ENCODE measurements at places on chromosomes 1 and 21.

- DNase-seq = no peak
Measured at GRCh38 chr1:53573931-53574330, 114.7 kb downstream of the DMRTB1 start.

- no peak for DNase-seq
Measured at GRCh38 chr1:2032737-2033136, 13.6 kb downstream of the GABRD start.

GRCh38 chr1:9400425-9401079 lies 107.9 kb downstream of the SPSB1 start:
- DNase-seq = no peak

DNA sequence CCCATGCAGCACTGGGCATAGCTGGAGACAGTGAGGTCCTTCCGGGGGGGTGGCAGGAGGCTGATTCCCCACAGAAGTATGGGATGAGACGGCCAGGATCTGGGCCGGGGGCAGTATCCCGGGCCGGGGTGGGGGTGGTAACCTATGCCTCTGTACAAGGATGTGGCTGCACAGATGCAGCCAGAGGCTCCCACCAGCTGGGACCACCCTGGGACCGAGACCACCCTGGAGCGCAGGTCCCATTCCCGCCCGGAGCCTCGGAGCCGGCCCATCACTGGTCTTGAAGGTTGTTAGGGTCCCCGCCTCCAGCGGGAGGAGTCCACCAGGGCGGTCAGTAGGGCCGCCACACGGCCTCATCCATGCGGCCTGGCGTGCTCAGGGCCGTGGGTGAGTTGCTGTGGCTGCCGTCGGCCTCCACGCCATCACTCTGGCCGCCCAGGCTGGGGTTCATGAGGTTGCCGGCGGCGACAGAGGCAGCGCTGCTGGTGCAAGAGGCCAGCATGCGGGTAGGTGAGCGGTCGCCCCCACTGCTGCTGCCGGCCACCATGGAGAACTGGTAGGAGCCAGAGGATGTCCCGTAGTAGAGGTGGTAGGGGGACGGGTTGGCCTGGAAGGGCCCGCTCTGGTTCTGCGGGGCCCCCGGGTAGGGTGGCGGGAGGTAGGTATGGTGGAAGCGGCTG lies 28.1 kb downstream of the RUNX3 start:
- DNase-seq = no peak

GRCh38 chr1:183838221-183838620 lies 33.3 kb downstream of the RGL1 start:
- no peak for DNase-seq

GRCh38 chr1:18997508-18997907 lies 41.0 kb upstream of the IFFO2 start:
- no peak for DNase-seq

- no peak for DNase-seq
Measured at GRCh38 chr21:42565886-42566523, 52.4 kb downstream of the SLC37A1 start.

DNA sequence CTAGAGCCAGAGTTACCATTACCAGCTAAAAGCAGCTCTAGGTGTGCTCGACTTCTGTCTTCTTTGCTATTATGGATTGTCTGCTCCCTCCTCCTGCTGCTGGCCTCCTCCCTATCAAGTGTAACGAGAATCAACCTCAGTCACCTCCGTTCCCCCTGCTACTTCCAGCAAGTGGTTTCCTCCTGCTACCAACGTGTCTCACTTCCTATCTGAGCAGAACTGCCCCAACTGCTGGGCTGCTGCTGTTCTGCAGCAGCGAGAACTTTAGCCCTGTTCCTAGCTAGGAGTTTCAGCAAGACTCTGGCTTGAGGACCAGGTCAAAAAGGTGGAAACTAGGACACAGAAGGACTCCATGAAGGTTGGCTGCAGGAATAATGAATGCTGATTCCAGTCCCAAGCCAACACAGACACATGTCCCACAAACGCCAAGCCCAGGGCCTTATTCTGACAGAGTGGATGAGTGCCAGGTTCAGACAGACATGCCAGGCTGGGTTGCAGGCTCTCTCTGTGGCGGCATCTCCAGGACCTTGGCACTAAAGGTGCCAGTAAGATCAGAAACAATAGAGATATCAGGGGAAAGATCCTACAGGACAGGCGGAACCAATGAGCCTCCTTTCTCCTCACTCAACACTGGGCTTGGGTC lies 46.9 kb downstream of the CD34 start:
- no peak for DNase-seq

GRCh38 chr1:178941849-178942248 lies 71.0 kb upstream of the ANGPTL1 start:
- DNase-seq = no peak

DNA sequence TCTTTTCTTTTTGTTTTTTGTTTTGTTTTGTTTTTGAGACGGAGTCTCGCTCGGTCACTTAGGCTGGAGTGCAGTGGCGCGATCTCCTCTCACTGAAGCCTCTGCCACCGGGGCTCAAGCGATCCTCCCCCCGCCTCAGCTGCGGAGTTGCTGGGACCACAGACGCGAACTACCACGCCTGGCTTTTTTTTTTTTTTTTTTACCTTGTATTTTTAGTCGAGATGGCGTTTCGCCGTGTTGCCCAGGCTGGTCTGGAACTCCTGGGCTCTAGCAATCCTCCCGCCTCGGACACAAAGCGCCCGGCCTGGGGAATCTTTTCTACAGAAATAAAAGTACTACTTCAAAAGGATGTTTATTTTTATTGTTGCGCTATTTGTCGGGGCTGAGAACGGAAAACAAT lies 1.1 kb upstream of the SETDB1 start:
- no peak for DNase-seq

DNA sequence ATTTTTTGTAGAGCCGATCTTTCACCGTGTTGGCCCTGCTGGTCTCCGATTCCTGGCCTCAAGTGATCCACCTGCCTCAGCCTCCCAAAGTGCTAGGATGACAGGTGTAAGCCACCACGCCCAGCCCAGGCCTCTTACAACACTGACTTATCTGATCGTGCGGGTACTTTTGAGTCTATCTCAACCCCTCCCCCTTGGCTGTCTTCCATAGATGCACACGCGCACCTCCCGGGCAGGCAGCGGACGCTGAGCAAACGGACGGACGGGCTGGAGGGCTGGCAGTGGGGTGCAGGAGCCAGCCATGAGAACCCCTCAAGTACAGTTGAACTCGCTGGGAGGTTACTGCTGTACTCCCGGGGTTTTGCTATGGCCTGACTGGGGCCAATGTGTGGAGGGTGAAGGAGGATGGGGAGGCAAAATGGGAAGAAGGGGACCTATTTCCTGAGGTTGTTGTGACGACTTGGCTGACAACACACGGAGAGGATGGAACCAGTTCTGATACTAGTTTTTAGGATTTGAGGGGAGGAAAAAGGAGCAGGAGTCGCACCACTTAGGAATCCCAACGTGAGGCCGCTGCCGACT lies 959 bp downstream of the CD58 start:
- peak; percentile 34 for DNase-seq

GRCh38 chr1:32399843-32400242 lies 5.6 kb upstream of the BSDC1 start:
- no peak for DNase-seq

DNA sequence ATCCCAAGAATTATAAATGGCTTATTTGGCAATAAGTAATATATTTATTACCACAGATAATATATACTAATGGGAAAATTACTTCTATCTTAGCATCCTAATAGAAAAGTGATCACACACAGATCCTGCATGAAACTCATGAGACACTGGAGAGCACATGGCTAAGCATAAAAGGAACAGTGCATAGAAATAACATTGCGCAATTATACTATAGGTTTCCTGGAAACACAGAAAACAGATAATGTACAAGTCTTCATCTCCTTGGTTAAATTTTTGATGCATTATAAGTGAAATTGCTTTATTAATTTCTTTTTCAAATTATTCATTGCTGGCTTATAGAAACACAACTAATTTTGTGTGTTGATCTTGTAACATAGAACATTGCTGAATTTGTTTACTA lies 210.4 kb downstream of the USH2A start:
- no peak for DNase-seq

DNA sequence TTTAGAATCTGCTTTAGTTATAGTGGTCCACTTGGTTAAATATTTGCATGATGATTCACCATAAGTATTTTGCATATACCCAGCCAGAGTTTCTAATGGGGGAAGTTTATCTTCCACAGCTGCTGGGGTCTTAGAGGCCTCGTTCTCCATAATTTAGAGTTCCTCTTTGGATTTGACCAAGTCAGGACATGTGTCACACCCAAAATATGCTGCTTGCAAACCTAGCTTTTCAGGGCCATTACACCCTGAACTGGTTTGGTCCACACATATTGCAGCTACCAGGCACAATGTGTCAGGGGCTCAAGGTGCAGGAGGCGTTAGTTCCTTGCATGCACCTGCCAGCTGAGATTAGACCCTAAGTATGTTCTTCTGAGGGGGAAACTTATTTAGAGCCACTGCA lies 17.1 kb upstream of the FMO4 start:
- no peak for DNase-seq

DNA sequence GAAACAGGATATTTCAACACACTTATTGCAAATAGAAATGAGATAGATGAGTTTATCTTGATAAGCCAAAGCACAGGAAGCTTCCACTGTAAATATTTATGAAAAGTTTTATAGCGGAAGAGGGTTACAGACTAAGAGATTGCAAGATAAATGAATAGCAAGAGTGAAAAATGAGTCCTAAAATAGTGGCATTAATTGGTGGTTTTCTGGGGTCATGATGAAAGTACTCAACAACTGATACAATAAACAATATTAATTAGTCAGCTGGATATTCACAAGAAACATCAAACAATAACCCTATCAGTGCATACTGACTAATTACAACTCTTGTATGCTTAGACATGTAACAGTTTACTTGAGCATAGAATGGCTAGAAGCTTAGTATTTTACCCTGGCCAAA lies 154.8 kb upstream of the CHODL start:
- no peak for DNase-seq

- DNase-seq = no peak
Measured at GRCh38 chr1:11567244-11568065, 86.8 kb downstream of the FBXO2 start.

DNA sequence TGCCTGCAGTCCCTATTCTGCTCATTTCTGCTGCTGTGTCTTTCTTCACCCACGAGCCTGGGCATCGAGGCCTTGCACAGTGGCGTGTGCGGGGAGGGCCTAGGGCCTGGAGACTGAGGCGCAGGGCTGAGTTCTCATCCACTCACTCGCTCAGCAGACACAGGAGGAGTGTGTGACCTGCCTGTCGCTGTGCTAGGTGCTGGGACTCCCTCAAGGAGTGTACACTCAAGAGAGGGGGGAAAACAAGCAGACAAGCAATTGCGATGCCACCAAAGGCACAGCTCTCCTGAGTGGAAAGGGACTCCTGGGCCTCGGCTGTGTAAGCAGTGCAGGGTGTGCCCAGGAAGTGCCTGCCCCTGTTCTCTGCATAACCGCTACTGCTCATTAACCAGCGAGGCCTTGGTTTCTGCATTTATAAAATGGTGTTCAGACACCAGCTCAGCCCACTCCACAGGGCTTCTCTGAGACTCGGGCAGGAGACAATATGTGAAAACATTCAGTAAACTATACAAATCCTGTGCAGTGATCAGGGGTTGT lies 4.2 kb downstream of the RD3 start:
- DNase-seq = no peak

DNA sequence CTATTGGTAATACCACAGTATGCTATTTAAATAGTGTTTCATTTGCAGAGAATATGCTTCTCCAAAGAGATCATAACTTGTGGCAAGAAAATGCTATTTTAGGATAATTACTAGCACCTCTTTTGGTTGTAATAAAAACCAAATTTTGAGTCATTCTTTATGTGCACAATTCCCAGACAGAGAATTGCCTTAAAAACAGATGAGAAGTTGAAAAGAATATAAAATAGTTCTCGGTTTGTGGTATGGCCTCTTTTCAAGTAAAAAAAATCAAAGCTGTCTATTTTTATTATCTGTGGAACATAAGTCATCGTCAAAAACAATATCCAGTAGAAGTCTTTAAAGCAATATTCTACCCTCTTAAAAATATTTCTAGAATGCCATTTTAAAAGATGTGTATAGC lies 185.9 kb downstream of the GREM2 start:
- no peak for DNase-seq

- no peak for DNase-seq
Measured at GRCh38 chr1:2468540-2468939, 7.5 kb upstream of the PLCH2 start.
